Endothelial cell of umbilical vein (primary cell): ENCODE measurements at places on chromosomes 11 and 22. TPM values are rescaled to one million over a fixed set of nuclear protein-coding genes. Genes with fewer than 3 reads are reported as not detected.

DNA sequence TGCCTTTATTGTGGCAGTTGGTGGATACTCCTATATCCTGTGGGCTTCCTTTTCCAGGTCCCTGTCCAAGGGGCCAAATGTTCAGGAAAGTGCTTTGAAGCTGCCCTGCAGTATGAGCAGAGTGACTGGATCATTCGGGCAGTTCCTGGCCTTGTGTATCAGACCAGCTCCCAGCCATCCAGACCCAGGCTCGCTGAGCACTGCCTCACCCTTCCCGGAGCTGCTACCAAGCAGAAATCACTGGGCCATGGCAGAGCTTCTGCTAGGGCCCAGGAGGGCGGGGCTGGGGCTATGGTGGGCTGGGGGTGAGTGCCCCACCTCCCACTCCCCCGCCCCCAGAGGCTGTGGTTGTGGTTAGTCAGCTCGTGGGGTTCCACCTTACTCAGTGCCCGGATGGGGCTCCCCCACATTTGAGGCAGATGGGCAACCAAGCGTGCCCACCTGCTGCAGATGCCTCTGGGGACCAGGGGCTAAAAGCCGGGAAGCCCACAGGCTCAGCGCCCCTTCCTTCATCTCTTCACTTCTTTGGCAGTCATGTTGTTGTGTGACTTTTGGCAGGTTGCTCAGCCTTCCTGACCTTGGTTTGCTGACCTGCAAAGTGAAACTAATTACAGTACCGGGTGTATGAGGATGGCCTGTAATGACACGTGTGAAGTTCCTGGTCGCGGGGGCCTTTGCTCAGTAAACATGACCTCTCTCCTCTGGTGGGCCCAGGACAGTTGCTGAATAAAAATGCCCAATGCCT lies 2.1 kb upstream of the LRRC32 start:
- no peaks in the 10 kb centered on the region for H3K36me3 ChIP-seq
- no peak for DNase-seq
- H3K27ac ChIP-seq: no peak overlapping the region
- no peak overlapping the region for H3K4me3 ChIP-seq

- no peaks in the 10 kb centered on the region for H3K4me1 ChIP-seq
- no peak overlapping the region for H3K27ac ChIP-seq
- peak; percentile 53 for DNase-seq
- peaks cover 15% of the 10 kb centered on the region for H3K36me3 ChIP-seq
- H3K4me3 ChIP-seq: no peak overlapping the region
- no peaks in the 10 kb centered on the region for H3K27me3 ChIP-seq
Observed at GRCh38 chr11:765025-765801, 12.1 kb downstream of the GATD1 start.

- H3K27ac ChIP-seq: peak overlapping the region; percentile 48
- H3K27me3 ChIP-seq: no peaks in the 10 kb centered on the region
- peaks cover 62% of the 10 kb centered on the region for H3K4me1 ChIP-seq
- H3K36me3 ChIP-seq: peaks cover 3% of the 10 kb centered on the region
Observed at GRCh38 chr11:130890039-130890745, 26.1 kb downstream of the SNX19 start.

- H3K36me3 ChIP-seq: no peaks in the 10 kb centered on the region
- H3K27me3 ChIP-seq: no peaks in the 10 kb centered on the region
- H3K4me1 ChIP-seq: peaks cover 18% of the 10 kb centered on the region
- H3K4me3 ChIP-seq: no peak overlapping the region
Observed at GRCh38 chr22:38925571-38926041, 31.8 kb upstream of the APOBEC3A start.

DNA sequence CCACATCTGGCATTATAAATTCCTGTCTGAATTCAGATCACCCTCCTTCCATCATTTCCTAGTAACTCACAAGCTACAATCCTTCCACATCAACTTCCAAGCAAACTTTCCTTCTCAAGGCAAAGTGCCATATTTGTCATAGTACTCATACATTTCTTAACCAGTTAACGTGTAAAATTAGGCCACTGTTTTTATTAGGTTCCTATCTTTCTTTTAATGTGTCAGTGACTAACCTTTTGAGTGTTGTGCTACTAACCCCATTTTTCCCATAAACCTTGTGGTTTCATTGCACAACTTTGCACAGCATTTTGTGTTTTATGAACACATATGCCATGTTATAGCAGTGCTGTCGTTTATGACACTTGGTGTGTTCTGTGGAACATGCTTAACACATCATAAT lies 90.1 kb downstream of the KIF18A start:
- no peaks in the 10 kb centered on the region for H3K4me1 ChIP-seq
- H3K27ac ChIP-seq: no peak overlapping the region
- DNase-seq: no peak
- H3K36me3 ChIP-seq: peaks cover 3% of the 10 kb centered on the region
- H3K27me3 ChIP-seq: no peaks in the 10 kb centered on the region
- no peak overlapping the region for H3K4me3 ChIP-seq

DNA sequence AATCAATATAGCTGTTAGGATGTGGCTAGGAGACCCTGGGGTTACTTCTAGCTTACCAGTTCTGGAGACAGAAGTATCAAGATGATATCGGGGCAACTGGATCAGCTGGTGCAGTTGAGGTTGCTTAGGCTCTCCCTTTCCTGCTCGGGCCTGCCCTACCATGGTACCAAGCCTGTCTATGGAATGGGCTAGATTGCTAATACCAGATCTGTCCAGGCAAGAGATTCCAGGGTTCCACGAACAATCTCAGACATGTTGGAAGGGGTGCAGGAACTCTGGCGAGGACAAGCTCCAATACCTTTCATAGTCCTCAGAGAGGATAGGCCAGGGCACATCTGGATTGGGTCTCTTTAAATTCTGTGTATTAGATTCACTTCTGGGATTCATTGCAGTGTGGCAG lies 53.8 kb downstream of the ADM start:
- H3K36me3 ChIP-seq: no peaks in the 10 kb centered on the region
- H3K4me1 ChIP-seq: no peaks in the 10 kb centered on the region
- no peak for DNase-seq

DNA sequence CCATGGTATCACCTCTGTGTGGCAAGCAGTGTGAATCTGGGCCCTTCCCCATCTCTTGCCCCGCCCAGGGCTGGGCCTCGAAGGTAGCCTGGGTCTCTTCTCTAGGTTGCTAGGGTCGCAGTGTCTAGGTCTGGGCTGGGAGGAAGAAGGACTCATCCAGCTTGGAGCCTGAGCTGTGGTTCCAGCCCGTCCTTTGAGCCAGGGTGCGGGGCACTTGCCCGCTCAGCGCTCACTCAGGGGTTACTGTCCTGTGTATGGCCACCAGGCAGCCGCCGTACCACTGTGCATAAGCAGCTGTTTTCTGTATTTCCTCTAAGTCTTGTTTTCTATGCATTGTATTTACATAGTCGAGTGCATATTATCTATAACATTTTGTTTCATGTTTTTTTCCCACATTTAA lies 160.9 kb downstream of the TBC1D22A start:
- H3K4me1 ChIP-seq: no peaks in the 10 kb centered on the region
- no peak overlapping the region for H3K27ac ChIP-seq
- DNase-seq: no peak
- H3K36me3 ChIP-seq: no peaks in the 10 kb centered on the region
- no peaks in the 10 kb centered on the region for H3K27me3 ChIP-seq

DNA sequence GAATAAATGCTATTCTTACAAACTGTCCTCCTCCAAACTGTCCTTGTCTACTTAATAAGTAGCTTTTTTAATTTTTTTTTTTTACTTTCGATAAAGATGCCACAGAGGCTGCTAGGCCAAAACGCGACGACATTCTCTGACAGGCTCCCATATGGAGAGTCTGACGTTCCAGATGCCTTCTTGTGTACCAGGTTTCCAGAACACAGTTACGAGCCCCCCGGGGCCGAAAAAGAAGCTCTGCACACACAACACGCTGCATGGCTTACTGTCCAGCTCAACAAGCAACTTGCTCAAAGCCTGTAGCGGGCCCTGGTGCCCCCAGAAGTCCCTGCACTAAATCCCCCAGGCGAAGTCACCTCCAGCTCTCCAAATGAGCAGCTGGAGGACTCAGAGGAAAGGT lies 39.3 kb downstream of the LARGE1 start:
- H3K36me3 ChIP-seq: no peaks in the 10 kb centered on the region
- no peak overlapping the region for H3K4me3 ChIP-seq
- DNase-seq: no peak
- H3K27me3 ChIP-seq: no peaks in the 10 kb centered on the region

DNA sequence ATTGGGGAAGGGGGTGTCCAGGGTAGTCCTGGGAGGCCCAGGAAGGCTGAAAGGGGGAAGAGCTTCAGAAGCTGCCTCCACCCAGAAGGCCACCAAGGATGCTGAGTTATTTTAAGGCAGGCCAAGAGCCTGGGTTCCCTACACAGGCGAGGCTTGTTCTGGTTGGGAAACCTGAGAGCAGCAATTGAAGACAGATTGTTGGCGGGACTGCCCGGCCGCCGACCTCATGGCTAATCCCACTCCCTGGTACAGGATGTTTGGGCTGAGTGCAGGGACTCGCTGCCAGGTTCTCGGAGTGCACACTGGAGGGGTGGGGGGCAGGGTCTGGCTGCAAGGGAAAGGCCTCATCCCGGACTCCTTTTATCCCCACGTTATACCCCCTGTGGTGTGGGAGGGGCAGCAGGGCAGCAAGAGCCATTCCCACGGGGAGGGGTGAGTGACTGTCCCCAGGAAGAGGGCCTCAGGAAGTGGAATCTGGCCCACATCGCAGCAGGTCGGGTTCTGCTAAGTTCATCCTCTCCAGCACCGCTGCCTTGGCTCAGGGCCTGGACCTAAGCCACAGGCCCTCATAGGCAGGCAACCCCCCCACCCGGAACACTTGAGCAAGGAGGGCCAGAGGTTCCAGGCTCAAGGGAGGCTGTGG lies 43.6 kb upstream of the PRR5 start:
- no peak overlapping the region for H3K4me3 ChIP-seq
- no peak overlapping the region for H3K27ac ChIP-seq
- H3K4me1 ChIP-seq: no peaks in the 10 kb centered on the region
- DNase-seq: peak; percentile 26
- H3K36me3 ChIP-seq: no peaks in the 10 kb centered on the region

GRCh38 chr22:49548356-49549202 lies 279.1 kb downstream of the BRD1 start:
- no peaks in the 10 kb centered on the region for H3K36me3 ChIP-seq
- DNase-seq: no peak
- H3K4me3 ChIP-seq: no peak overlapping the region
- H3K4me1 ChIP-seq: no peaks in the 10 kb centered on the region

GRCh38 chr22:17106161-17106784 lies 14.9 kb downstream of the TMEM121B start:
- no peak overlapping the region for H3K27ac ChIP-seq
- H3K4me3 ChIP-seq: no peak overlapping the region
- H3K36me3 ChIP-seq: no peaks in the 10 kb centered on the region
- no peak for DNase-seq
- no peaks in the 10 kb centered on the region for H3K27me3 ChIP-seq

- no peak overlapping the region for H3K4me3 ChIP-seq
- no peaks in the 10 kb centered on the region for H3K27me3 ChIP-seq
- no peaks in the 10 kb centered on the region for H3K36me3 ChIP-seq
- DNase-seq: no peak
Observed at GRCh38 chr22:22996511-22997261, 73.6 kb upstream of the GNAZ start.

DNA sequence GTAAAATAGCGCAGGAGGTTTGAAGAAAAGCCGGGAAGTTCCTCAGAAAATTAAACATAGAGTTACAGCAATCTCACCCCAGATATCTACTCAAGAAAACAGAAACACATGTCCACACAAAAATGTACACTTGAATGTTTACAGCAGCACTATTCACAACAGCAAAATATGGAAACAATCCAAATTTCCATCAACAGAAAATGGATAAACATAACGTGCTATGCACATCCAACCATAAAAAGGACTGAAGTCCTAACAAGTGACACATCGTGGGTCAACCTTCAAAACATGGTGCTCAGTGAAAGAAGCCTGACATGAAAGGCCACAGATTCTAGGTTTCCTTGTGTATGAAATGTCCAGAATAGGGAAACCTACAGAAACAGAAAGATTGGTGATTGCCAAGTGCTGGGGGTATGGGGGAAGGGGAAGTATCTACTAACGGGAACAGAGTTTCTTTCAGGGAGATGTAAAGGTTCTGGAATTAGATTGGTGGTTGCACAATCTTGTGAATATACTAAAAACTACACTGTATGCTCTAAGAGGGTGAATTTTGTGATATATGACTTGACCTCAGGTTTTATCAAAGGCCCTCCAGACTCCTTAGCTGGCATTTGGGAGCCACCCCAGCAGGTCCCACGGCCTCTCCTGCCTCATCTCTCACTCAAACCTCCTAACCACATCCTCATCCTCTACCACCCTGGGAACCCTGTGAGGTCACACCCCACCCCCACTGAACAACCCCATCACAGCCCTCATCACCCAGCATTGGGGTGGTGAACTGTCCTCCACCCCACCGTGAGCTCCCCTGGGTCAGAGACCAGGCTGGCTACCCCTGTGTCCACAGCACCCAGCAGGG lies 69.2 kb upstream of the PRR5 start:
- DNase-seq: no peak
- H3K4me3 ChIP-seq: no peak overlapping the region
- no peaks in the 10 kb centered on the region for H3K27me3 ChIP-seq
- H3K4me1 ChIP-seq: no peaks in the 10 kb centered on the region

GRCh38 chr11:121615501-121615900 lies 162.7 kb upstream of the SORL1-AS1 start:
- H3K27ac ChIP-seq: no peak overlapping the region
- no peaks in the 10 kb centered on the region for H3K36me3 ChIP-seq
- DNase-seq: no peak
- no peak overlapping the region for H3K4me3 ChIP-seq

DNA sequence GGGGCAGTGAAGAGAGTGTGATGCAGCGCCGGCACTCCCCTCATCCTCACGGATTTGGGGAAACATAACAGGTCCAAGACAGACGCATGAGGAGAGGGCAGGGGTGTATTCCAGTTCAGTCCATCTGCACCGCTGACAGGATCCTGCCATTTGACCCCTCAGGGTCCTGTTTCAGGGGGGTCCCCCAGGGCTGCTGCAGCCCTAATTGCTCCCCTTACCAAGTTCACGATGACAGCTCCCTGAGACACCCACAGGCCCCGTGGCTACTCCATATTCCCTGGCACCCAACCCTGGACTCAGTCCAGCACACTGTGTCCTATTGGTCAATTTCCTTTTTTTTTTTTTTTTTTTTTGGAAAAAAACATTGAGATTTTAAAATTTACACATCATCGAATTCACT lies 41.5 kb downstream of the SHANK2 start:
- no peak overlapping the region for H3K4me3 ChIP-seq
- no peaks in the 10 kb centered on the region for H3K27me3 ChIP-seq
- no peaks in the 10 kb centered on the region for H3K4me1 ChIP-seq
- DNase-seq: no peak
- no peaks in the 10 kb centered on the region for H3K36me3 ChIP-seq

- no peak overlapping the region for H3K27ac ChIP-seq
- H3K4me3 ChIP-seq: no peak overlapping the region
- H3K36me3 ChIP-seq: no peaks in the 10 kb centered on the region
- peaks cover 40% of the 10 kb centered on the region for H3K4me1 ChIP-seq
- no peaks in the 10 kb centered on the region for H3K27me3 ChIP-seq
Observed at GRCh38 chr11:33444835-33445594, 187.8 kb downstream of the HIPK3 start.

GRCh38 chr11:90318651-90319050 lies 95.8 kb upstream of the CHORDC1 start:
- no peak overlapping the region for H3K4me3 ChIP-seq
- H3K4me1 ChIP-seq: no peaks in the 10 kb centered on the region
- no peaks in the 10 kb centered on the region for H3K27me3 ChIP-seq
- H3K27ac ChIP-seq: no peak overlapping the region

OR51T1 gene
- not detected in 2 replicates for total RNA-seq

CLCF1 gene
- total RNA-seq: 5.7 and 5.8 TPM in 2 replicates

OR52H1 gene
- total RNA-seq: not detected in 2 replicates

OR5A1 gene
- not detected in 2 replicates for total RNA-seq

KCNQ1 gene
- total RNA-seq: 0.09 and 0.21 TPM in 2 replicates

CCDC81 gene
- total RNA-seq: 0.55 and 1.1 TPM in 2 replicates

PKNOX2 gene
- 0.11 and 0.14 TPM in 2 replicates for total RNA-seq

NCR3LG1 gene
- 8.1 and 8.7 TPM in 2 replicates for total RNA-seq

CYP2D6 gene
- 0.91 and 0.97 TPM in 2 replicates for total RNA-seq

OR51B6 gene
- not detected in 2 replicates for total RNA-seq

KIRREL3 gene
- total RNA-seq: not detected in 2 replicates

HTR3B gene
- total RNA-seq: not detected in 2 replicates

FGF19 gene
- total RNA-seq: not detected in 2 replicates
